Stimulated activated naive CD4-positive, alpha-beta T cell (primary cell): ENCODE measurements at places on chromosomes 12 and 14.

- no peak for DNase-seq
Measured at GRCh38 chr14:54606631-54607133, 39.8 kb downstream of the SAMD4A start.

DNA sequence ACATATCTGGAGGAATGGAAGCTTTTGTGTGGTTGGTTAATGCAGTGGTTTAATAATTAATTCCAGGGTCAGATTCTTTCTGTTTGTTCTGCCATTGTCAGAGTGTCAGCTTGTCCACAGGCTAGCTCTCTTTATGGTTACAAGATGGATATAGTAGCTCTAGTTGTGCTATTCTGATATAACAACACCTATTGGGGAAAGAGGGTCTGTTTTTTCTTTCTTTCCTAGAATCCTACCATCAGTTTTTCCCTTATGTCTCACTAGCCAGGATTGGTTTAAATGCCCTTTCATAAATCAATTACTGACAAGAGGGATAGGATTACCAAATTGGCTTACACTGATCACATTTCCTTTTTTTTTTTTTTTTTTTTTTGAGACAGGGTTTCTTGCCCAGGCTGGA lies 27.8 kb downstream of the CNOT2 start:
- no peak for DNase-seq

- DNase-seq, result no peak
Measured at GRCh38 chr12:48018618-48018995, 14.3 kb upstream of the COL2A1 start.

GRCh38 chr14:89270439-89271227 lies 146.4 kb downstream of the FOXN3 start:
- DNase-seq, result no peak

GRCh38 chr12:50529345-50529744 lies 24.6 kb downstream of the DIP2B start:
- no peak for DNase-seq

DNA sequence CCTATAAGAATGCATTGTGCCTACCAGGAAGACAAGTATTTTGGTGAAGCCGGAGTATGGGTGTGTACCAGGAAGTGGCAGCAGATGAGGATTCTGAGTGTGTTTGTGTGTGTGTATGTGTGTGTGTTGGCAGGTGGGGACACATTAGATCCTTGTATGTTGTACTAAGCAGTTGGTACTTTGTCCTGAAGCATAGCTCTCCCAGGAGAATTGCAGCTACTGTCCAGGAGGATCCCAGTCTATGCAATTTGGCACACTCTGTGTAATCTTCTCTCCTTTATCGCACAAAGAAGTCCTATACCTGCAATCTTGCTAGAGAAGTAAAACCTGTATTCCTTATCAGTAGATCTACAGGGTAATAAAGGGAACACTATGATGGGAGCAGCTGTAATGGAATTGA lies 276.5 kb downstream of the PAWR start:
- DNase-seq, result no peak

GRCh38 chr14:102994689-102995088 lies 62.7 kb downstream of the CDC42BPB start:
- DNase-seq, result no peak

DNA sequence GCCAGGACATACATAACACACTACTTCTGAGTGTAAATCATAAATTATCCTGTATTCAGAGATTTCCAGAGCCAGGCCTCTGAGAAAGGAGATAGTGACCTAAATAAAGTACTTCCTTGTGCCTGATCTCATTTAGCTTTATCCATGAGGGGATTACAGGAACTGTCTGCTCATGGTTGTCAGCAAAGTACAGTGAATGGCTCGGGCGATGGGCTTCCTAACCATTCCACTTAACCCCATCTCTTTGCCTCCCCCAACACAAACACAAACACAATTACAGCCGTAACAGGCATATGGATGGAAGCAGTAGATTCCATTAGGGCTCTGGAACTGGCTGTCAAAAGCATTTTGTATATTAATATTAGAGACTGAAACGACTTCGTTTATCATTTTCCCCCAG lies 206.7 kb upstream of the CPNE8 start:
- DNase-seq, result no peak

GRCh38 chr14:33350366-33350990 lies 411.8 kb downstream of the NPAS3 start:
- DNase-seq, result no peak

GRCh38 chr14:72739446-72740405 lies 154.2 kb downstream of the DPF3 start:
- DNase-seq, result no peak

DNA sequence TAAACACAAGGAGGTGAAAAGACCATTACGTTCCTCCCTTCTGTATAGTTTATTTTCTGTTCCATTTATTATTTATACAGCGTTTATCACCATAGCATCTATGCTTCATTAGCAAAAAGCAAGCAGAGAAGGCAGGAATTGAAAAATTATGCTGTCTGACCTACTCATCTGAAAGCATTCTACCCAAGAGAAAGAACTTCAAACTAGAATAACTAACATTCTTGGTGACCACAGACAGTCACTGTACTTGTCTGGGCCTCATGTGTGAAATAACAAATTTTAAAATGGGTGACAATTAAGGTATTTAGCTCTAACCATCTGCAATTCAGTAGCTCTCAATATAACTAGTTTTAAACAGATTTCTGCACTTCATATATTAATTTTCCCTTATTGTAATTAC lies 29.3 kb upstream of the PDE3A start:
- DNase-seq, result no peak

GRCh38 chr12:132006056-132006680 lies 56.4 kb downstream of the EP400 start:
- no peak for DNase-seq

DNA sequence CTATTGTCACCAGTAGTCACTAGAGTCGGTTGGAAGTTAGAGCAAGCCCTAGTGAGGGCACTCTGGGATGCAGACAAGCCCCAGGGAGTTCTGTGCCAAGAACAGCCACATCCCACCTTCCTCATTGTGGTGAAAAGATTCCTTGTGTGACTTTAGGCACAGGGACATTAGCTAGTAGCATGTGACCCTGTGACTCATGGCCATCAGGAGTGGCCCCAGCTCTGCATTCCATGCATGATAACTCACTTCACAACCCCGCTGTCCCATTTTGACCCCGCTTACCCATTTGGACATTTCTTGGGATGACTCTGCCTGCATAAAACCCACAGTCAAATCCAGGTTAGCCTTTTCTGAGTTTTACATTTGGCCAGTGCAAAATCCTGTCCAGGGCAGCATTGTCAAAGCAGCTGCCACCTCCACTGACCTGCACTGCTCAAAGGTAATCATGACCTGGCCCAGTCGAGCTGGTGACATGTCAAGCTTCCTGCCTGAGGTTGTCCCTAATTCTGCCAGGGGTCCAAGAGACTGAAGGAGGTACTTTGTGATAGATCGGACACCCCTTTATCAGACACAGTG lies 430.5 kb downstream of the DPF3 start:
- DNase-seq, result no peak

DNA sequence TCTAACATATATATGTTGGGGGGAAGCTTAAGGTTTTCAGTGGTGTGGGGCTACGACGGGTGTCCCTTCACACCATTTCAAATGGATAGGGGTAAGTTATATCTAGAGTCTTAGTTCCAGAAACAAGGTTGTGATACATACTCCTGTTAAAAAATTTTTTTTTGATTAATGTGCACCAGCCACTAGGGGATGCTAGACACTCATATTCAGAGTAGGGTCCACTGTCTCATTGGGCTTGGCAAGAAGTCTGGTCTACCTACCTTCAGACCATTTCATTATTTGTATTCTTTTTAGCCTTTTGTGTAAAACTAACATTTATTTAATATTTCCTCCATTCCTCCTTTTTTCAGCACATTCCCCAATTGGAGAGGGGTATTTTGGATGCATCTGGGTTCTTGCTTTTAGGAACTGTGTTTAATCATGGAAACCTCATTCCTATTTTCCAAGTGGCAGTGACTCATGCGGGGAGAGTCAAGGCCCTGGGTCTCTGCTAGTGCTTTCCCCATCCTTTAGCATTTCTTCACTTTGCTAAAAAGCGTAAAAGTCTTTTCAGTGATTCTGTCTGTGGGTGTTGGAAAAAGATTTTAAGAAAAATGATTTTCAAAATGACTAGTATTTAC lies 33.4 kb downstream of the ANO4 start:
- DNase-seq, result no peak

DNA sequence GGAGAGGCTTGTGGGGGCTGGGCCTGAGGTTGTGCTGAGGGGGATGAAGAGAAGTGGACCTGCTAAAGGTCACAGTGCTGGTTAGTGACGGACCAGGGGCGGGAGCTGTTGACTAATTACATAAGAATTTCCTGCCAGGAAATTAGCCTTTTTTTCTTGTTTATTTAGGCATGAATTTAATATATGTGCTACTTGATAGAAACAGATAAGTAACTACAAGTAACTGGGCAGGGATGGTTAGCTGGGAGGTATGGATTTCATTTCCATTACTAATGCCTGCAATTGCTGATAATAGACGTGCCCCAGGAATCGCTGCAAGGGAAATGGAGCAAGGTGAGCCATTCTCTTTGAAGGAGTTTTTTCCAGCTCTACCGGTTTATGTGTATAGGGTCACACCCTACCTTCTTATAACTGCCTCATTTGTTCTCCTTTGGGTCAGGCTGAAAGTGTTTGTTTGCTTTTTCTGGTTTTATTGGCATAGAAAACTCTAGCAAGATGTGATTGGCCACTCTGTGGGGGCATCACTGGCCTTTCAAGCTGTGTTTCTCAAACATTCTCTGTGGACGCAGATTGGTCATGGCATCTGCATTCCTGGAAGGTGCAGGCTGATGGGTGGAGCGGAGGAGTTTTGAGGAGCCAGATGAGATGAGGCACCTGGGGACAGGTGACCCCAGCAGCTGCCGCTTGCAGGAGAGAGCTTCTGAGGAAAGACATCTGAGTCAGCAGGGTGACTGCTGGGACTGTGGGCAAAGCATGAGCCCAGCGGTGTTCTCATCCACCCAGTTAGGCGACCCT lies 19.0 kb upstream of the GPRC5A start:
- DNase-seq, result no peak

- no peak for DNase-seq
Measured at GRCh38 chr14:34660796-34661195, 30.8 kb upstream of the SNX6 start.

GRCh38 chr14:24435998-24436354 lies 6.2 kb downstream of the KHNYN start:
- DNase-seq, result no peak

- no peak for DNase-seq
Measured at GRCh38 chr12:57372233-57372632, 58.6 kb downstream of the R3HDM2 start.

- no peak for DNase-seq
Measured at GRCh38 chr12:64400041-64400440, 4.2 kb upstream of the XPOT start.

GRCh38 chr14:56885825-56886224 lies 75.5 kb upstream of the OTX2 start:
- DNase-seq, result no peak

GRCh38 chr12:11085419-11085818 lies 6.7 kb downstream of the TAS2R43 start:
- DNase-seq, result no peak
